ENCODE measurements at places on chromosomes 5 and 9.

DNA sequence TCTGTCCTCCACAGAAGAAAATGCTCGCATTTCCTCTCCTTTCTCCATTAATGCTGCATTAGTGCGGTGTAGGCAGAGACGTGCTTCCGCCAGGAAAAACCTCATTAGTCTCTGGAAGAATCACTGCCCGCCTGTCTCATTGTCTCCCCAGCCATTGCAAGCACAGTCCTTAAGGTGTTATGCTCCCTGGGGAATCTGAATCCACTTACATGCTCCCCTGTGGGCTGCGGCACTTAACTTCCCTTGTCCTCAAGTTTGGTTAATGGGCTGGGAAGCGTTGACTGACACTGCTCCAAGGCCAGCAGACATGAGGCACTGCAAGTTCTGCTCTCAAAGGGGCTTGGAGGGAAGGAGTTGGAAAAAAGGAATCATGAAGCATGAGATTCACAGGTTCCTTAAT is 41.6 kb downstream of the TARS1 start:
- no peak for DNase-seq
- H3K4me1 ChIP-seq: no peaks in the 10 kb centered on the region
- H3K27me3 ChIP-seq: no peaks in the 10 kb centered on the region
- H3K27ac ChIP-seq: no peak overlapping the region
- no peak overlapping the region for H3K4me3 ChIP-seq
- H3K36me3 ChIP-seq: peaks cover 4% of the 10 kb centered on the region

GRCh38 chr9:8895861-8896224 is 1096.3 kb upstream of the DMAC1 start:
- H3K4me3 ChIP-seq: no peak overlapping the region
- no peak for DNase-seq
- no peaks in the 10 kb centered on the region for H3K36me3 ChIP-seq
- no peaks in the 10 kb centered on the region for H3K4me1 ChIP-seq

- no peaks in the 10 kb centered on the region for H3K36me3 ChIP-seq
- no peak overlapping the region for H3K4me3 ChIP-seq
- H3K27ac ChIP-seq: no peak overlapping the region
- no peaks in the 10 kb centered on the region for H3K27me3 ChIP-seq
- no peaks in the 10 kb centered on the region for H3K4me1 ChIP-seq
- DNase-seq: no peak
Observed at GRCh38 chr5:158492841-158493242, 606.9 kb downstream of the EBF1 start.

GRCh38 chr9:133148199-133149129 is 15.2 kb downstream of the GBGT1 start:
- peaks cover 3% of the 10 kb centered on the region for H3K36me3 ChIP-seq
- no peaks in the 10 kb centered on the region for H3K27me3 ChIP-seq
- peak overlapping the region; percentile 97 for H3K4me3 ChIP-seq
- peak overlapping the region; percentile 96 for H3K27ac ChIP-seq
- DNase-seq: peak; percentile 62
- peaks cover 35% of the 10 kb centered on the region for H3K4me1 ChIP-seq
